DMS153 (cell line): ENCODE measurements at places on chromosomes 5 and 9.

DNA sequence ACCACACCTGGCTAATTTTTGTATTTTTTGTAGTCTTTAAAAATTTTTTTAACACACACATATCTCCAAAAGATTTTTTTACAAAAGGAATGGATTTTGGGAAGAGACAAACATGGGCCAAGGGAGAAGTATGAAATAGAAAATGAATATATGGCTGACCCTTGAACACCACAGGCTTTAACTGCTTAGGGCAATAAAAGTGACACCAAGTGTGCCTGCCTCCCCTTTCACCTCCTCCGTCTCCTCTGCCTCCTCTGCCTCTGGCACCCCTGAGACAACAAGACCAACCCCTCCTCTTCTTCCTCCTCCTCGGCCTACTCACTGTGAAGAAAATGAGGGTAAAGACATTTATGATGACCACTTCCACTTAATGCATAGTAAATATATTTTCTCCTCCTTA, 483.9 kb downstream of the KDM4C start:
- DNase-seq: no peak

DNA sequence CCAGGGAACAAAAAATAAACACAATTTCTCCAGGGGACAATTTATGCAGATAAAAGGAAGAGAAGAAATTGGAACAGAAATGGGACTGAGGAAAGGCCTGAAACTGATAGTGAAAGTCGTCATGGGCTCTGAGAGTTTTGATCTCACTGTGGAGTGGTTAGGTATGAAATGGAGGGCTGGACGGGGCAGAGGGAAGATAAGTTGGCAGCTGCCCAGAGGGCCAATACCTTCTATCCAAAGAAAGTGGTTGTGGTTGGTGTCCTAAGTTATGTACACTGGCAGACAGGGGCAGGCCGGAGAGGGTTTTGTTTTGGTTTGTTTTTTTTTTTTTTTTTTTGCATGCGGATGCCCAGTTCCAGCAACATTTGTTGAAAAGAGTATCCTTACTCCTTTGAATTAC, 46.1 kb downstream of the ZNF618 start:
- no peak for DNase-seq

DNA sequence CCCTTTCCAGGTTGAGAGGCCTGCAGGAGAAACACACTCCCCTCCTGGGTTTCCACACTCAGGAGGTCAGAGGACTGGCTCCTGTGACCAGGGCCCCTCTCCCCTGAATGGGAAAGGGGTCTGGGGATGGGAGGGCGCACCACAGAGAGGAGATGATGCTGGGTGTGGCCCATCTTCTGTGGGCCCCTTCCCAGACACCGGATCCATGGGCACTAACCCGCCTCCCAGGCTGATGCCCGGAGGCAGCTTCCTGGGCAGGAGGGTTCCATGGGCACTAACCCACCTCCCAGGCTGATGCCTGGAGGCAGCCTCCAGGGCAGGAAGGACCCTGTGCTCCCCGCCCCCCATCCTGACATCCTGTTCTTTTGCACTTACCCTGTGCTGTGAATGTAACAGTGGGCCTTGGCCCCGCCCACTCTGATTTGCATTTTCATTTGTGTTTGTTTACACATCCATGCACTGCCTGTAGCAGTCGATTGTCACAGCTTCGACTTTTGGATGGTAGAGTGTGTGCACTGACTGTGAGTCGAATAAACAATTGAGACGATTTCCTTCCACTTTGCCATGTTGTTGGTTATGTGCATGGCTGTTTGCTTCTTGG, 9.3 kb upstream of the DOLPP1 start:
- no peak for DNase-seq

- DNase-seq: no peak
These were observed 188.3 kb upstream of the NMUR2 start for GRCh38 chr5:152593388-152593787.

GRCh38 chr5:170252720-170253350, 20.1 kb downstream of the C5orf58 start:
- no peak for DNase-seq

DNA sequence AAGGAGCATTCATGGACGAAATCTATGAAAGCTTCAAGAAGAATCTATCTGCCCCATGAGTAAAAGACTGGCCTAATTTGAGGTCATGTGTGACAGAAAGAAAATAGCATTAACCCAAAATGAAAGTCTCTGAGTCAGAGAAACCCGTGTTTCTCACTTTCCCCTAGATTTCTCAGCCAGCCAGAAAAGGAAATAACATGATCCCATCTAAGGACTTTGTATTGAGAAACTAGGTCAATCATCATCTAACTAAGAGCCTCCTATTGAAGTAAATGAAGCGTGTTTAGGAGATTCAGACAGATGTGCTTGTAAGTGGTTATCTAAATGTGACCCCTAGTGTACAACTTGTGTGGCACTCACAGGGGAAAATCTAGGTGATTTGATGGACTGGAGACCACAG, 77.3 kb upstream of the ZNF366 start:
- DNase-seq: no peak

DNA sequence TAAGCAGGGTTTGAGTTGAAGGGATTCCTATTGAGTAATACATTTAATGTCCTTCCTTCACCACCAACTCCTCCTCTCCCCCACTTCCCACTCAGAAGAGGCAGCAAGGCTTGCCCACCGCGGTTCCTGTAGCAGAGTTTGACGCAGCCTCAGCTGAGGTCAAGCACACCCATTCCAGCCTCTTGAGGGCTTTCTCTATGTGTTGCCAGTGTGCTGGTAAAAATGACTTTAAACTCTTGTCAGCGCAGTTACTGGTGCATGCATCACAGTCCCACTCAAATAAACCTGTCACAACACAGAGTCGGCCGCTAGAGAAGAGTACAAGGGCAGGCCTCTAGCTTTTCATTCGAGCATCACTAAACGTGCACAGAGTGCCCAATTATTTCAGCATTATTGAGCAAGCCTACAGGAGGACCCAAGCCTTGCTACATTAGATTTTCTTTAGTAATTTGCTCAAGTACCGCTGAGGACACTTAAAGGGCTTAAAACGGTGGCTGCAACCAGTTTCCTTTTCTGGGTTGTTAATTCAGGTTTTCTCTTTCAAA, 79.6 kb downstream of the TLE4 start:
- no peak for DNase-seq

DNA sequence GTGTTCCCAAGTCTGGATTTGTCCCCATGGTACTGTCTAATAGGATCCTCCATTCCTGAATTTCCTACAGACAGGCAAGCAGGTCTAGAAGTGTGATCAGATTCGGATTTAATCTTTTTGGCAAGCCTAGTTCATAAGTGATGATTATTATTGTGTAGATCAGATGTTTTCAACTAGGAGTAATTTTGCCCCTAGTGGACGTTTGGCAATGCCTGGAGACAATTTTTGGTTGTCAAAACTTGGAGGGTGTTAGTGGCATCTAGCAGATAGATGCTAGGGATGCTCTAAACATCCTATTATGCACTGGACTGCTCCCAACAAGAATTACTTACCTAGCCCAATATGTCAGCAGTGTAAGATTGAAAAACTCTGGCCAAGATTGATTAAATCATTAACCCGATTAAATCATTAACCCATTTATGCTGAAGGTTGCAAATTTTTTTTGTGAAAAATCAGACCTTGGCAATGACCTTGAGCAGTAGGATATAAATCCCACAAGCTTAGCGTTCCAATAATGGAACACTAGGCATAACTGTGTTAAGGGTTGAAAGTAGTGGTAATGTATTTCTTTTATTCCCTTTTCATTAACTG, 28.2 kb downstream of the TCERG1 start:
- no peak for DNase-seq

DNA sequence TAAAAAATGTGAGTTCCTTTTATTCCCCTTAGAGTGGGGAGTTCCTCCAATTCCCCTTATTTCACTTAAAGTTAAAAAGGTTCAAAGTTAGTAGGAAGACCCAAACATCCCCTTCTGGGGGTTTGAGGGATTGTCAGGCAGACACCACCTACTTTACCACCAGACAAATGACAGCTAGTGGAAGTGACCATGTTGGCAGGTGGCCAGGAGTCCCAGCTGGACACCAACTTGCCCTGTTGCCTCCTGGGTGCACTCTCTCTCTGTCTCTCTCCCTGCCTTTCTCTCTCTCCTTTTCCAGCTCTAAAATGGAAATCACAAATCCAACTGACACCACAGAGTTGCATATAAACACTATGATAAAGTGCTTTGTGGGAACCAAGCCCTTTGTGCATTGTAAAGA, 307.7 kb upstream of the TLE4 start:
- no peak for DNase-seq

DNA sequence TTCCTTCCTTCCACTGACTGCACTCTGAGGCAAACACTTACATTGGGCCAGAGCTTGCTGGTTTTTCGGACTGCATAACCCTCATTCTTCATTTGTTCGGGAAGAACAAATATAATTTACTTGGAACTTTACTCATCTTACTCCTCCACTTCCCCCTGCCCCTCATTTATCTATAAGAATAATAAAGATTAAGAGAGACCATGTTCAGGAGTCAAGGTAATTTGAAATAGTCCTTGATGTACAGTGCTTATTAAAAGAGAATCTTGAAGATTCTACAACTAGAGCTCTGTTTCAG, 65.6 kb downstream of the BASP1 start:
- DNase-seq: no peak

DNA sequence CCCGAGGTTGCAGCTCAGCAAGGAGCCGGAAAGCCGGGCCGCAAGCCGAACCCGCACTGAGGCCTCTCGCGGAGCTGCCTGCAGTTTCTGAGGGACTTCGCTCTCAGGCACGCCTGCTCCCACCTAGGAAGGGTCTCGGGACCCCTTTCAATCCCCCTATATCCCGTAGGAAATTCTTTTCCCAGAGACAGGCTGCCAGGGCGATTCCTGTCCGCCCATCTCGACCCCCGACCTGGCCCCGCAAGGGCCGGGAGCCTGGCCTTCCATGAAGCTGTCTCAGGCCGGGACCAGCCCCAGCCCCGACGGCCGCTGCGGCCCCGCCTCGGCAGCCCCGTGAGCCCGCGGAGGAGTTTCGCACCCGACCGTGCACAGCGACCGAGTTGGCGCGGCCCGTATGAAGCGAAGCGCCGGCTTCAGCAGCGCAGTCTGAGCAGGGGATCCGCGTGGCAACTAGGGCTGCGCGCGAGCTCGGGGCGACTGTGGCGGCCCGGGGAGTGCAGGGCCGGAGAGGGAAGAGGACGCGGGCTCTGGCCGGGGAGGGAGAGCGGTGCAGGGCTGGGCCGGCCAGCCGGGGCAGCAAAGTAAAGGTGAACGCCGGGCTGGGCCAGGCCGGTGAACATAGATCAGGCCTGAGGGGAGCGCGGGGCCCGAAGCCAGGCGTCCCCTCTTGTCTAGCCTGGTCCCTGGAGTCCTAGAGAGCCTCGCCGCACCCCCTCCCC, 977 bp upstream of the PRDM12 start:
- peak; percentile 11 for DNase-seq

GRCh38 chr9:92146610-92147009, 31.4 kb upstream of the SPTLC1 start:
- DNase-seq: no peak

GRCh38 chr9:134230942-134231325, 66.6 kb upstream of the RNU6ATAC start:
- DNase-seq: no peak

- DNase-seq: no peak
These were observed 82.6 kb downstream of the GALNT10 start for GRCh38 chr5:154273028-154273617.

DNA sequence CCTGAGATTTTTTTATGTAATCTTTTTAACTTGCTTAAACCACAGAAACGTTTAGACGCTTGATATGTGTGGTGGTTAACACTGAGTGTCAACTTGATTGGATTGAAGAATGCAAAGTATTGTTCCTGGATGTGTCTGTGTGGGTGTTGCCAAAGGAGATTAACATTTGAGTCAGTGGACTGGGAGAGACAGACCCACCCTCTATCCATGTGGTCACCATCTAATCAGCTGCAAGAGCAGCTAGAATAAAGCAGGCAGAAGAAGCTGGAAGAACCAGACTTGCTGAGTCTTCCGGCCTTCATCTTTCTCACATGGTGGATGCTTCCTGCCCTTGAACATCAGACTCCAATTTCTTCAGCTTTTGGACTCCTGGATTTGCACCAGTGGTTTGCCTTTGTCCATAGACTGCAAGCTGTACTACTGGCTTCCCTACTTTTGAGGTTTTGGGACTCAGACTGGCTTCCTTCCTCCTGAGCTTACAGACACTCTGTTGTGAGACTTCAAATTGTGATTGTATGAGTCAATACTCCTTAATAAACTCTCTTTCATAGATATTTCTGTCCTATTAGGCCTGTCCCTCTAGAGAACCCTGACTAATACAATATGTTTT, 816.0 kb upstream of the CDH9 start:
- no peak for DNase-seq

GRCh38 chr5:99169309-99169708, 240.5 kb upstream of the CHD1 start:
- no peak for DNase-seq

DNA sequence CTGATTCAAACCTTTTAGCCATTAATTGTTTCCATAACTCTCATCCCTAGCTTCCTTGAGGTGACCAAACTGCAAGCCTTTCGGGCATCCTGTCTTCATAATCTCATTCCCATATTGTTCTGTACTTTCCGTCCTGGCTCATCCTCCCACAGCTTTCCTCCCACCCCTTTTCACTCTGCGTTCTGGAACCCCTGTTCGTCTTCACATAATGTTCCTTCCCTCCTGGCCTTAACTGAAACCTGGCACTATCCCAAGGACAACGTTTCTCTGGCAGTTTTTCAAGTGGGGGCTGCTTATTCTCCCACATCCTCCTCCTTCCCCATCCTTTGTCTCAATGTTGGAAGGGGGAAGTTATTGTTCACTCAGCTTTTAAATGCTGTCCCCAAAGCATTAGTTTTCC, 1.5 kb downstream of the ZNF189 start:
- no peak for DNase-seq

- no peak for DNase-seq
These were observed 11.5 kb downstream of the GPR150 start for GRCh38 chr5:95631255-95631958.

GRCh38 chr5:74122979-74123590, 497.1 kb downstream of the ARHGEF28 start:
- peak; percentile 79 for DNase-seq

DNA sequence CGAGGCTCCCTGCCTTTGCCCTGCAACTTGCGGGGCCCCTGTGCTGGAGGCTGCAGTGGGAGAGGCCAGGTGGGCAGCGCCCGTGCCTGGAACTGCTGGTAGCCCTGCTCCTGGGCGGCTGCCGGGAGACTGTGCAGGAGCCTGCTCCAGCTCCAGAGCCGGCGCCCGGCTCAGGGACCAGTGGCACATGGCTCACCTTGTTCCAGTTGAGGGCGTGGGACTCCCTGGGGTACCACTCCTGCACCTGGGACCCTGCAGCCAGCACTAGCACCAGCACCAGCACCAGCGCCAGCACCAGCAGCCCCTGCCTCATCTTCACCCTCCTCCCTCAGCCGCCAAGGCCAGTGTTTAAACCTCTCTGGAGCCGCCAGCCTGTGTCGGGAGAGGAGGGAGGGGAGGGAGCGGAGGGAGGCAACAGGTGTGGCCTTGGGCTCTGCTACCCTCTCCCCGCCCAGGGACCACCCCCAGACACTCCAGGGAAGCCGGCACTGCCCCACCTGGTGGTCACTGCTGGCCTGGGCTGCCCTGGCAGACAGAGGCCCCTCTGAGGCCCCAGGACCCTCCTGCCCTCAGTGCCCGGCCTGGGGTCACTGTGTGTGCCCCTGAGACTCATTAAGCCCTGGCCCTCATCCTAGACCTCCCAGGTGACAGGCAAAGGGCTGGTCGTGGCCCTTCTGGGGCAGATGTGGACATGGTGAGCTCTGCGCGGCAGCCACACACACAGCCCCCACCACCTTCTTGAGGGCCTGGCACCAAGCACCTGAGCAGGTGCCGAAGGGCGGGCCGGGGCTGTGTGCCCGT, at the start of gene LCN10:
Gene LCN10 (minus strand): TSS at position 350 of the 801 bp plus-strand sequence. CDS start 37 bp downstream, at position 313.
- no peak for DNase-seq
